ENCODE measurements at places on chromosomes 4 and X.

DNA sequence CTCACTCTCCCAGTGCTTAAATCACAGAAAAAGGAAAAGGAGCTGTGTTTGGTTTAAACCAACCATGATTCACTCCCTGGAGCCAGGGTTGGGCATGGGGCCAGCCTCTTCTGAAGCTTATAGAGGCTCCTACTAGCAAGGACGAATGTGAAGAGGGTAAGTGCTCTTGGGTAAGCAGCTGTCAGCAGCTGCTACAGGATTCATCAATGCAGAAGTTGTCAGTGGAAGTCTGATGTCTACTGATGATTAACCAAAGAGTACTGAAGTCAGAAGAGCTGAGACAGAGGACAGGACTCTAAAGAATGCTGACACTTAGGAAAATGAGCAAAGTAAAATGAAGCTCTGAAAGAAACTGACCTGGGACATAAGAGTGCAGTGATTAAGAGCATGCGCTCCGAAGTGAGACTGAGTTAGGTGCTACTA is 32.7 kb upstream of the JADE1 start:
- peak; percentile 31 for DNase-seq

GRCh38 chrX:78643096-78643495 is 16.0 kb downstream of the RTL3 start:
- DNase-seq = no peak

DNA sequence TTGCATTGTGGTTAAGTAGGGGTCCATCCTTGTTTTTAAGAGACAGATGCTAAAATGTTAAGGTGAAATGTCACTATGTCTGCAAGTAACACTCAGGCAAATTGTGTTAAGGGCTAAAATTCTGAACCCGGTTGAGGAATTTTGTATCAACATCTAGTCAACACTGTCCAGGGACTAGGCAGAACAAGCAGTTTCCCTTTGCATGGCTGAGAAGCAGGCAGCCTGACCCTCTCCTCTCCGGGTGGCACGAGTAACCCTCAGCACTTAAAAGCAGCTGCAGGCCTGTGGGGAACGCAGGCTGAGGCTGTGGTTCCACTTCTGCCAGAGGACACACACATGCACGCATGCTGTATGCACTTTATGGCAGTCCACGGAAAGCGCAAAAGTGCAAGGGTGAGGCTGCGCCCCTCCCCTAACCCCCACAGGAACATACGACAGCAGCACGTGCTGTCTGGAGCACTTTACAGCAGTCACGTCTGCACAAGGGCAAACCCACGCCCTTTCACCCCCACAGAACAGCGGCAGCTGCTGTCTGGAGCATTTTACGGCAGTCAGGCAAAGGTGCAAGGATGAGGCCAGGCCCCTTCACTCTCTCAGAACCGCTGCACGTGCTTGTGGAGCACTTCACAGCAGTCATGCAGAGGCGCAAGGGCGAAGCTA is 619 bp upstream of the MPC1L start:
- no peak for DNase-seq

GRCh38 chr4:72312032-72312650 is 256.9 kb downstream of the ADAMTS3 start:
- no peak for DNase-seq

DNA sequence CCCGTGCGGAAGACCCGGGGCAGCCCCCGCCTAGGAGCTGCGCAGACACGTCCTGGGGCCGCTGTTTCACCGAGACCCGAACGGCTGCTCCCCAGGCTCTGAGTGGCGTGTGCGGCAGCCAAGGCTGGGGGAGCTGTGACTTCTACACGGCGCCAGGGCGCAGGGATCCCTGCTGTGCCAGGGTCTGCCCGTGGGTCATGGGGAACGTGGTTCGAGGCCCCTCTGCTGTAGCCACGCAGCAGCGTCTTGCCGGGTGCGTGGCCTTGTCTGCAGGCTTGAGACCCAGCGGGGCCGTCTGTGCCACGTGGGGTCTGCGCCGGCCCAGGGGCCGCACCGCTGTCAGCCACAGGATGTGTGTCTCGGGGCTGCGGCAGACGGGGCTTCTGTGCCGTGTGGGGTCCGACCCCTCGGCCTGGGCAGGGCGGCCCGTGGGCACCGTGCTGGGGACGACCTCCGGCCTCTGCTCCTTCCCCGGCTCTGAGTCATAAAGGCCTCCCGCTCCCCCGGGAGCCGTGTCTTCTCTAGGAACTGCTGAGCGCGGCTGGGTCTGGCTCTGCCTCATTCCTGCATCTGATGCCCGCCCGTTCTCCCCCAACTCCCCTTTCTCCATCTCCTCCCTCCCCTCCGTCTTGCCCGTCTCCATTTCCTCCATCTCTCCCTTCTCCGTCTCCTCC is 12.7 kb upstream of the GTPBP6 start:
- no peak for DNase-seq

DNA sequence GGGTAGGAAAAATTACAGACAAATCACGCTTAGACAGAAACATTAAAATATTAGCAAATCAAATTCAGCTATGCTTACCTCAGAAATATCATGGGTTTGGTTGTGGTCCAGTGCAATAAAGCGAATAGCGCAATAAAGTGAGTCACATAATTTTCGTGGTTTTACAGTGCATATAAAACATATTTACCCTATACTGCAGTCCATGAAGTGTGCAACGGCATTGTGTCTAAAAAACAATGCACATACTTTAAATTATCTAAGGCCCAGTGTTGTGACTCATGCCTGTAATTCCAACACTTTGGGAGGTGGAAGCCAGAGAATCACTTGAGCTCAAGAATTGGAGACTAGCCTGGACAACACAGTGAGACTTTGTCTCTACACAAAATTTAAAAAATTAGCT is 195.7 kb upstream of the IL1RAPL1 start:
- DNase-seq = no peak

- no peak for DNase-seq
Observed at GRCh38 chrX:81231476-81231875, 29.6 kb downstream of the SH3BGRL start.

- no peak for DNase-seq
Observed at GRCh38 chr4:176529574-176529973, 209.8 kb downstream of the SPCS3 start.

GRCh38 chrX:69207216-69207615 is 42.0 kb upstream of the PJA1 start:
- no peak for DNase-seq

GRCh38 chrX:86121916-86122315 is 26.3 kb upstream of the DACH2 start:
- DNase-seq = no peak

DNA sequence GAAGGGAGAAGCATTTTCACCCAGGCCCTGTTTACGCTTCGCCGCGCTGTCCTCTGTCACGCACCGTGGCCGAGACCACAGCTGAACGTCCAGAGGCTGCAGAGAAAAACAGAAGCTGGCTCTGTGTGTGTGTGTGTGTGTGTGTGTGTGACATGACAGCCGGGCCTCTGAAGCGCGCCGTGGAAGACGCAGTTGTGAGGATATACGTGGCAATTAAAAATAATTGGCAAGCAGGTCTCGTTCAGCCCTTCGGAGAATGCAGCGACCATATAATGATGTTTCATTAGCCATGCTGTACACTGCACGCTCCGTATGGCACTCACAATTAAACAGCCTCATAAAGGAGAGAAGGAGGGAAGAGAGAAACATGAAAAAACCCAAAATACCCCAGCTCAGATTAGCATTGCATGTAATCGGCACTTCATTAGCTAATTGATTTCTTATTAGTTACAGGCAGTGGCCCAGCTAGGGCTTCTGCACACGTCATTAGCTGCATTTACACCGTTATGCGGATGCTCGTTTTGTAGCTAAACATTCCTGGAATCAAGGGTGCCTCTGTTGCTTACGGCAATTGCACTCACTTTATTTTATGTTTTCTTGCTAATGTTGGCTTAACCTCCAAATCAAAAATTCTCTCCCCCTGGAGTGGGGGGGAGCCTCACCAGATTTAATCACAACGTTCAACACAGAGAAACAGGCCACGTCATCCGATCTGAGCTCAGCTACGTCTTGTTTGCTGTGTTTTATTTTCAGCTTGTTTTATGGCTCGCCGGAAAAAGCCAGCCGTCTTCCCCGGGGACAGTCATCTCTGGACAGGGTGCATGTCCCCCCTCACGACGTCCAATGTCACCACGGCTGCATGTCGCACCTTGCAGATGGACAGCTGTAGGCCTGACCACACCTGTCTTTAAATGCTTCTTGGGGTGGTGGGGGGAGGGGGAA is 74.6 kb upstream of the SHOX start:
- no peak for DNase-seq

GRCh38 chrX:109403922-109404321 is 78.0 kb downstream of the GUCY2F start:
- no peak for DNase-seq

- no peak for DNase-seq
Observed at GRCh38 chrX:69603566-69604194, 12.2 kb upstream of the EDA start.

DNA sequence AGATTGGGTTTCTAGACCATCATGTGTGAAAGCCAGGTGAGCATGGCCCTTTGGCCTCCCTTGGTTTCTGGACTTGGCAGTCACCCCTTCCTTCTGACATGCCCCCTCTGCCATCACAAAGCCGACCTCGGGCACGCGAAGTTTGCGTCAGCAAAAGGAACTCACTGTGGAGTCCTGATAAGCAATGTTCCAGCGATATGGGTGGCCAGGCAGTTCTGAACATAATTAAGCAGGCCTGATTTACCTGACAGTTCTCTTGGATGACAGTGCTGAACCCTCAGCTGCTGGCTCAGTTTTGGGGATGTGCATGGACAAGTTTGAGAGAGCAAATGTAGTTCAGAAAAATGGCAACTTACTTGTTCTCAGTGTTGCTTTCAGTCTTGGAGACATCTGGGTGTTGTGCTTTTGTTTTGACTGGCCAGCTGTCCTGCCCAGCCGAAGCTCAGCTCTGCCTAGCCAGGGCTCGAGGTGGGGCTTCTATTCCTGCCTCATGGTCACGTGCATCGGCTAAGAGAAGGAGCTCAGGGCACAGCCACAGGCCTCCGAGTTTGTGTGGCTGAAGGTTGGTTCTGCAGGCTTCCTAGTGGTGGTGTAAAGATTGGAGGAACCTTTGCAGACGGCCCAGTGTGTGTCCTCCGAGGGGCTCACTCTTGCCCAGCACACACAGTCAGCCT is 78.3 kb downstream of the CLDN34 start:
- no peak for DNase-seq

DNA sequence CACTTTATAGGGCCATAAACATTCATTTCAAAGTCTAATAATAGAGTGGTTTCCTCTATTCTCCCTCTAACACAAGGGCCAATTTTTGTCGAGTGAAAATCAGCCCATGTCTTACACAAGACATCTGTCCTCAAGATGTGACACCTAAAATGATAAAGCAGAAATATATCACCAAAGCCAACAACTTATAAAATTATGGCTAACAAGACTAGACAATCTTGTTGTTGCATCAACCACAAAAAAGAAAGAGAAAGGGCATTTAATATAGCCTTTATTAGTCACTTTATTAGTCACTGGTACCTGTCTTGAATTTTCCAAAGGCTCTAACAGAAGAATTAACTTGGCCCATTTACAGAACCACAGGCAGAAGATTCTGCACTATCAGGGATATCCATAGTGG is 161.6 kb downstream of the SMIM20 start:
- DNase-seq = no peak

- no peak for DNase-seq
Observed at GRCh38 chr4:38670939-38671591, 7.1 kb downstream of the KLF3 start.

GRCh38 chr4:184473499-184474262 is 669 bp downstream of the IRF2 start:
- no peak for DNase-seq

DNA sequence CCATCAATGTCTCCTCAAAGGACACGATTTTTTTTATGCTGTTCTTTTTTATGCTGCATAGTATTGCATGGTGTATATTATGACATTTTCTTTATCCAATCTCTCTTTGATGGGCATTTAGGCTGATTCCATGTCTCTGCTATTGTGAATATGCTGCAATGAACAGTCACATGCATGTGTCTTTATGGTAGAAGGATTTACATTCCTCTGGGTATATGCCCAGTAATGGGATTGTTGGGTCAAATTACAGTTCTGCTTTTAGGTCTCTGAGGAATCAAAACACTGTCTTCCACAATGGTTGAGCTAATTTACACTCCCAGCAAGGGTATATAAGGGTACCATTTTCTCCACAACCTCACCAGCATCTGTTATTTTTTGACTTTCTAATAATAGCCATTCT is 113.9 kb downstream of the GRIA3 start:
- DNase-seq = no peak

- no peak for DNase-seq
Observed at GRCh38 chr4:126465341-126465740, 1150.6 kb downstream of the FAT4 start.

DNA sequence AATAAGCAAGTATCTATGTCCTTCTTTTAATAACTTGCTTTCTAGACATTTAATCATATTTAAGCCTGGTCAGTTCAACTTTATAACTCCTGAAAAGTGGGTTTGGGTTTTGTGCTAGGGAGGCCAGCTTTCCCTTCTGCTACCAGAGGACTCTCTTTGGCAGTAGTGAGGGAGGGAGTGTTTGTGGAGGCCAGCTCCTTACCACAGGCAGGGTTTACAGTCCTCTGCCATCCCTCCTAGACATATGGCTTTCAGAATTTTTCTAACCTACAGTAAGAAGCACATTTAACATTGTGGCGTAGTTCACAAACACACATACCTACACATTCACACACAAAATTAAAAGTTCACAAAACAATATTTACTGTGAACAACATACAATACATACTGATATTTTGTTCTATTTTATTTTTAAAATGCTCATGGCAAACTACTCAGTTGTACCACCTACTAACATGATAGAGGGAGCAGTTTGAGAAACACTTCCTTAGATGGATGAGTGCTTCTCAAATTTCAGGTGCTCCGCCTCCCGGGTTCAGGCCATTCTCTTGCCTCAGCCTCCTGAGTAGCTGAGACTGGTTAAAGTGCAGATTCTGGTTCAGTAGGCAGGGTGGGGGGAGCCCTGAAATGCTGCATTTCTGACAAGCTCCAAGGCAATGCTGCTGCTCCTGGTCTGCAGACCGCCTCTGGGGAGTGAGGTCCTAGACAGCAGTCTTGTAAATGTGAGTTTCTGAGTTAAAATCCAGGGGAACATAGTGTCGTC is 86.7 kb downstream of the PTTG2 start:
- DNase-seq = peak; percentile 5

DNA sequence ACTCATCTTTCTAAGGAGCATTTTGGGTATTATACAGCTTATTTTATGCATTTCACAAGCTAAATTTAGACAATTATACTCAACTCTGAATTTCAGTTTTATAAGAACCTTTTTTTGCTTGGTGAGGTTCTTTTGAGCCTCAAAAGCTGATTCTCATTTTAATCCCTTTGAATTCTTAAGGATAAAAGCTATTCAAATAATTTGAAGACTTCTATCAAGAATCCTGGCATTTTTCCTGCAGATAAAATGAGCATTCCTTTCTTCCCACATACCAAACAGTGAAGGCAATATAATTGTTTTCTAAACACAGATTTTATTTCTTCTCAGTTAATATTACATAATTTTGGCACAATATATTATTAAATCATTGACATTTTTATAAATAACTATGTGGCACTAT is 118.4 kb upstream of the GPM6A start:
- DNase-seq = no peak

- no peak for DNase-seq
Observed at GRCh38 chr4:166493924-166494345, 620.9 kb downstream of the TLL1 start.

Measured in NCI-H1436 (cell line).